ENCODE measurements at places on chromosomes 2 and 18. TPM values are rescaled to one million over a fixed set of nuclear protein-coding genes. Genes with fewer than 3 reads are reported as not detected.

ANKRD44 gene
- 3.6 TPM for total RNA-seq

NOSTRIN gene
- total RNA-seq = under 0.01 TPM

REV1 gene
- 38.6 TPM for total RNA-seq

TWIST2 gene
- 0.91 TPM for total RNA-seq

CDH19 gene
- not detected for total RNA-seq

KCNJ3 gene
- total RNA-seq = not detected

RESP18 gene
- total RNA-seq = not detected

SCN2A gene
- total RNA-seq = 0.46 TPM

UGT1A10 gene
- not detected for total RNA-seq

SPEG gene
- total RNA-seq = 0.32 TPM

C1QL2 gene
- 0.15 TPM for total RNA-seq

ZAP70 gene
- total RNA-seq = not detected

RFX8 gene
- total RNA-seq = 3.6 TPM

AQP12B gene
- not detected for total RNA-seq

CCDC85A gene
- 20.5 TPM for total RNA-seq

PLA2R1 gene
- 14.4 TPM for total RNA-seq

EDAR gene
- not detected for total RNA-seq
